Left lobe of liver (tissue), 2 donors: ENCODE measurements at places on chromosomes 4 and X. TPM values are rescaled to one million over a fixed set of nuclear protein-coding genes. Genes with fewer than 3 reads are reported as not detected.

GRCh38 chrX:14386981-14387380 is 142.4 kb upstream of the GLRA2 start:
- DNase-seq, result no peak

GRCh38 chr4:44638091-44638490 is 13.3 kb downstream of the YIPF7 start:
- DNase-seq, result no peak

GRCh38 chr4:101651778-101652177 is 138.8 kb upstream of the BANK1 start:
- no peak for DNase-seq

DNA sequence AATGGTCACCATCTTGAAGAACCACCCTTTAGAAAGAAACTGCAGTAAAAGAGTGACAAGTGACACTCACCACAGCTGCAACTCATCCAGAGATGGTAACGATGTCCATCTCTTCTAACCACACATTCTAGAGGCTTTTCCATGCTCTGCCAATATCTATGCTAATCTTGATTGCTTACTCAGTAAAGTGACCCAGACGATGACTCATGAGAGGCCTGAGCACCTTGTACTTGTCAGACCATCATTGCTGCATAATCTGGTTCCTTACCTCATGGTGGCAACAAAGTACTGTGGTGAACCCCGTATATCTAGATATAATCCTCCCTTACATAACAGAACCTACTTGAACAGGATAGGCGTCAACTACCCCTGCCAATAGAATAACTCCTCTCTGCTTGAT is 75.6 kb downstream of the CCNG2 start:
- DNase-seq, result no peak

- DNase-seq, result no peak
Measured at GRCh38 chr4:40628888-40629287, 776 bp downstream of the RBM47 start.

GRCh38 chrX:37906357-37906756 is 59.0 kb upstream of the DYNLT3 start:
- DNase-seq, result no peak

DNA sequence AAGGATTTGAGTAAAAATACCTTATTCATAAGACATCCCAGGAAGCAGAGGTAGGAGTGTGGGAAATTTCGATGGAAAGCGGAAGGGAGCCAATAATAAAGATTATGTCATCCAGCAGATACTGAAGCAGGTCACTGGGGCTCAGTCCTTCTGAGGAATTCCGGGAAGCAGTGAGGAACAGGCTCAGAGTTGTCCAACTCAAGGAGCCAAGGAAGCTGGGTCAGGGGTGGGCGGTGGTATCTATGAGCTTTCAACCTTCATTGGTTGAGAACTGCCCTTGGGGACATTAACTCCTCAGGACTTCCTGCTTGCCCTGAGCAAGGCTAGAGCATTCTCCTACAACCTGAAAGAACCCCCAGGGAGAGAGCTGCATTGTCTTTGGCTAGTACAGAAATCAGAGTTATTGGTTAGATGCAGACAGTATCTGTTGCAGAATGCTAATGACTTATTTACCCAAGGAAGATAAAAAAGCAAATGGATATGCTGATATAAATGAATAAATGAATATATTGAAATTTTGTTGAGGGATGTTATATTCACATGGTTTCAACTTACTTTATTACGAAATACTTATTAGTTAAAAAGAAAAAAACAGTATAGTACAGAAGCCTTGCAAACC is 68.2 kb downstream of the DMP1 start:
- DNase-seq, result no peak

DNA sequence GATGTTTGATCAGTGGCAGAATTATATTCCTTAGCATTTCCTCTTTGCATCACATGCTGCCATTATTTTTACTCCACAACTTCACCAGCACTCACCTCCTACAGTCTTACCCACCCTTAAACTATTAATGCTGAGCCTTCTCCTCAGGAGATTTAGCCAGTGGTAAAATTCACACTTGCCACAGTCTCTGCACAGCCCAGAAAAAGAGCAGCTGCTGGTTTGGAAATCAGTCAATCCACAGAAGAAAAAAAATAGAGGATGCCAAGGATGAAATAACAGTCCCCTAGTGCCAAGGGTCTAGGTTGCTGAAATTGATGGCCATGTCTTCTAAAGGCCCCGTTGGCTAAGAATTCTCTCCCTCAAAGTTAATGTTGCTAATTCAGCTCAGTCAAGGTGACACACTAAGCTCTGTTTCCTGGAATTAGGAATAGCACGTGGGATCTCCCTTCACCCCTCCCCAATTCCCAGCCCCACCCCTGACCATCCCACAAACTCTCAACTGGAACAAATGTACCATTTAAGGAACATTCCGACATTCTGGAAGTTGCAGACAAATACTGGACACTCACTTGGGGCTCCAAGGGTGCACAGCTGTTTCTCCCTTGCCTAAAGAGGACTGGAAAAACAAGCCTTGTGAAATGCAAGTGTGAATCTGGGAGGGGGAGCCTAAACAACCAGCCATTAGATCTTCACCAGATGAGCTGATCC is 5.7 kb downstream of the ATP1B4 start:
- DNase-seq, result no peak

DNA sequence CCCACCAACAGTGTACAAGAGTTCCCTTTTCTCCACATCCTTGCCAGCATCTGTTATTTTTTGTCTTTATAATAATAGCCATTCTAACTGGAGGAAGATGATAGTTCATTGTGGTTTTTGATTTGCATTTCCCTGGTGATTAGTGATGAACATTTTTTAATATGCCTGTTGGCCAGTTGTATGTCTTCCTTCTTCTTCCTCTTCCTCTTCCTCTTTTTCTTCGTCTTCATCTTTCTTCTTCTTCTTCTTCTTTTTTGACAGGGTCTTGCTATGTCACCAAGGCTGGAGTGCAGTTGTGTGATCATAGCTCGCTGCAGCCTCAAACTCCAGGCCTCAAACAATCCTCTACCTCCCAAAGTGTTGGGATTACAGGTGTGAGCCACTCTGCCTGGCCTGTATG is 87.4 kb downstream of the CCDC160 start:
- no peak for DNase-seq

DNA sequence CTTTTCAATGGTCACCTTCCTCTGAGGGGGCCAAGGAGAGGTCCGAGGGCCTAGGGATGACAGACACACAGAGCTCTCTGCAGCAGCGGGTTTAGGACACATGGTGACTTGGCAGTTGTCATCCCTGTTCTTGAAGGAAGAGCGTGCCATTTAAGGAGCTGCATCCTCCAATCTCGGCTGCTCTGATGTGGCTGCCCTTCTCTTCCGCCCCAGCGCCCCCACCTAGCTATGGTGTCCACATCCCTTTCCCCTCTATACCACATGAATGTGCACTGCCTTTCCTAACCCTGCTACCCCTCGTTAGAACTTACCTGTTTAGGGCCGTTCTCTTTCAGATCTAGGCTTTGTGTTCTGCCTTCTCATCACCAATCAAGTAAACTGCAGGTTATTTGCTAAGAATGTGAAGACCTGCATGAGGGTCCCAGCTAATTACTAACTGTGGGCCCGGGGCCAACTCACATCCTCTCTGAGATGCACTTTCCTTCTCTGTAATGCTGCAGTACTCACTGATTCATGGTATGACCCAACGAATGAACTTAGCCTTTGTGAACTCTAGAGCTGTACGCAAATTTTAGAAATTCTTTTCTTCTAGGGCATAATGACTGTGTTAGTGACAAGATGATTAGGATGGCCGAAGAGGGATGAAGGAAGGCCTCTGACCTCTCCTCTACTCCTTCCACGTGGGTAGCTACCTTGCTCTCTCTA is 38.2 kb downstream of the CHST7 start:
- DNase-seq, result no peak

- no peak for DNase-seq
Measured at GRCh38 chr4:120155287-120155686, 88.6 kb upstream of the MAD2L1 start.

NAP1L5 gene
- 1.2 TPM for total RNA-seq

TMEM271 gene
- not detected for total RNA-seq

TMPRSS11A gene
- not detected for total RNA-seq
